ENCODE measurements at places on chromosomes 3 and 15.

DNA sequence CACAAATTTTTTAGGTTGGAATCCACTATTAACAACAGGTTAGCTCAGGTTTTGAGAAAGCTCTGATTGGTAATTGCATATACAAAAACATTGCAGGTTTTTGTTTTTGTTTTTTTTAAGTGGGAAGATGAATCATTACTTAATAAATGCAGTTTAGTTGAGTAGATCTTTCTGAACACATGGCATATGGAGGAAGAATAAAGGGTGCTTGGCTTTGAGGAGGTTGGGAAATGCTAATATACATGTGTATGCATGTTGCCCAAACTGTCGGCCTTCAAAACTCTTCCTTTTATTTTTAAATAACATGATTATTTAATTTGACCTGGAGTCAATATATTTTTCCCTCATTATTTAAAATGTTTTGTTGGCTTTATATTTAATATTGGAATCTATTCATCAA is 32.8 kb downstream of the ZBTB38 start:
- no peak for DNase-seq

DNA sequence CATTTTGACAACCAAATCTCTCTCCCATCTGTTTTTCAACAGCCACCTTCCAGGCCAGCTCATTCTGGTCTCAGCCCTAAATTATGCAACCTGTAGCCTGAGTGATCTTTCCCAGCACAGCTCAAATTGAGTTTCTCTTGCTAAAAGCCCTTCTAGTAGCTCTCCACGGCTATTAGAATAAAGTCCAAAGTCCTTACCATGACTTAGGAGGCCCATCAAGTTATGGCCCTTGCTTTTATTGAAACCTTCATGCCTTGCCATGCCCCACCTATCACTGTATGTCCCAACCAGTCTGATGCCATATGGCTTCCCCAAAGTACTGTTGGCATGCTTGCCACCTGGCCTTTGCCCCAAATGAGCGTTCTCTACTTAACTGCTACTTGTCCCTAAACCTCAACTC is 303.5 kb upstream of the GADL1 start:
- no peak for DNase-seq

DNA sequence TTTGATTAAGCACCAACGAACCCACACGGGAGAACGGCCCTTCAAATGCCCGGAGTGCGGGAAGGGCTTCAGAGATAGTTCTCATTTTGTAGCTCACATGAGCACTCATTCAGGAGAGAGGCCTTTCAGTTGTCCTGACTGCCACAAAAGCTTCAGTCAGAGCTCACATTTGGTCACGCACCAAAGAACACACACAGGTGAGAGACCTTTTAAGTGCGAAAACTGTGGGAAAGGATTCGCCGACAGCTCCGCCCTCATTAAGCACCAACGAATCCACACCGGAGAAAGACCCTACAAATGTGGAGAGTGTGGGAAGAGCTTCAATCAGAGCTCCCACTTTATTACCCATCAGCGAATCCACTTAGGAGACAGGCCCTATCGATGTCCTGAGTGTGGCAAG is 8.7 kb downstream of the ZNF774 start:
- DNase-seq: no peak

- no peak for DNase-seq
Measured at GRCh38 chr3:64329037-64329436, 103.8 kb upstream of the PRICKLE2 start.

GRCh38 chr3:44235604-44236484 is 5.8 kb upstream of the TOPAZ1 start:
- peak; percentile 88 for DNase-seq

DNA sequence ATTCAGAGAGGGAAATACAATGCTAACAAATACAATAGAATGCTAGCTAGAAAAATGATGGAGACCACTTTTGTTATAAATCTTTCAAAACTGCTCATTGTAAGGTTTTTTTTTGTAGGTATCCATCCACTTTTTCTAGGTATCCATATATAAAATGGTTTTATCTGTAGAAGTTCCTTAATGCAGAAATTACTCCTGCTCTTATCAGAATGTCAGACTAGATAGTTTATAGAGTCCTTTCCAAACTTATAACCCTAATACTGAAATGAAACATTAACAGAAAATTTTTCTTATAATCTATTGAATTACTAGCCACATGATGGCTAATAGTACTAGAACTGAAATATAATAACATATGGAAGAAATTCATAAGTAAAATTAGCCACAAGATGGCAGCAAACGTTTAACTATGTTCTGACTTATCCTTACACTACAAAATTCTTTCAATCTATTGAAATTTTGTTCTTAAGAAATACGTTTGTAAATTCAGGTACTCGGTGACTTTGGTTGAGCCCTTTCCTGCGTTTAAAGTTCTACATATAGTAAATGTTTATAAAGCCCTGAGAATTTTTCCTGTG is 58.5 kb downstream of the ECT2 start:
- DNase-seq: peak; percentile 3

DNA sequence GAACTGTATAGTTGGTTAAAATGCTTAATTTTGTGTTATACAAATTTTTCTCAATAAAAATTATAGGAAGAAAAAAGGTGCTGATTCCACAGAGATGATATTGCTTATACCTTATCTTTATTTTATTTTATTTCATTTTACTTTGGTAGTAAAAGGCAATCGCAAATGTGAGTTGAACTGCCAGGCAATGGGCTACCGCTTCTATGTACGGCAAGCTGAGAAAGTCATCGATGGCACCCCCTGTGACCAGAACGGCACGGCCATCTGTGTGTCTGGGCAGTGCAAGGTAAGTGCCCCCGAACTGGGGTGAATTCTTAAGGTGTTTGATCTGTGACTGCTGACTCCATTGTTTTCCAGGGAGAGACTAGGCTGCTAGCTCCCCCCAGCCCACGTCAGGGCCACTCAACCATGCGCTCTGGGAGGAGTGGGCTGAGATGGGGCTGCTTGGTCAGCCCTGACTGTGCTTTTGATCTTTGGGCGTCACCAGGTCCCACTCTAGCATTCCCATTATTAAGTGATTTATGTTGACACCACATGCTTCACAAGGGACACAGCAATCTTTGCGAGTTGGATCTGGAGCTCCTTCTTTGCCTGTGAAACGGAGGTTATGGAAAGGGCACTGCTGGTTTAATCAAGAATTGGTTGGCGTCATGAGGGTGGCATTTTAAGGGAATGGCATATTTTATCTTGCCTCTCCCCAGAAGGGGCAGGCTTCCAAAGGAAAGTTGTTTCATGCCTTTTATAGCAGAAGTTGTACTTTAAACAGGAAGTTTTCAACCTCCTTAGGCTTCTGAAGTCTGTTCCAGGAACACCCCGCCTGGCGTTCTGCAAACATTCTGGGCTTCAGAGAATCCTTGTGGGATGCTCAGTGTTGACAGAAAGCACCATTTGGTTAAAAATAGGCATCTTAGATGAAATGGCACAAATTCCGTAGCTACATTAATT is 296.5 kb downstream of the THSD4 start:
- DNase-seq: peak; percentile 30

- peak; percentile 22 for DNase-seq
Measured at GRCh38 chr3:32391643-32392535, at the start of gene CMTM7. Gene CMTM7, plus strand, starts transcription at chr3:32391853. Its CDS starts 54 bp downstream, at chr3:32391907.

DNA sequence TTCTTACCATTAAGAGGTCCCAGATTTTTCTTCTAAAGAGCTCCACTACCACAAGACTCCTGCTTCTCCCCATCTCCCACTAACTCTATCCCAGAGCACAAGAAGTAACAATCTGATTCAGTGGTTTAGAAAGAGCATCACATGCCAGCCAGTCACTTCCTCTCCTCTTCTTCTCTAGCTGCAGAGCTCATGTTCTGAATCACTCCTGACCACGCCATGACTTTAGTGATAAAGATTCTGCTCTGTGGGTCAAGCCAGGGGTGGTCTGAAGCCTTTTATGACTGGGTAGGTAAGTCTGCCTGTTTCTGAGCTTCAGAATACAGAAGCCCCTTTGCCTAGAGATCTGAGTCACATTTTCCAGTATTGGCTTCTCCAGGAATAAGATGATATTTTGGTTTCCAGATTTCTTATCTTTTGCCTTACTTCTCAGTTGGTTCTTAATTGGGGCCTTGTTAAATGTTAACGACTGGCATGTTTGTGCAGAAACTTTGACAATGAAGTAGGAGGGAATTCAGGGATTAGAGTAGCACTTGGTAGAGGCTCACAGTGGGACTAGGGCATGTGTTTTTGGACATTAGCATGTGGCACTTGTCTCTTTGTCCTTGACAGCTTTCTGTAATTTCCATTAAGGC is 27.6 kb upstream of the ADAMTSL3 start:
- DNase-seq: peak; percentile 33

- no peak for DNase-seq
Measured at GRCh38 chr3:9776896-9777693, 7.3 kb upstream of the CAMK1 start.

- peak; percentile 52 for DNase-seq
Measured at GRCh38 chr3:123489400-123490004, 40.6 kb upstream of the ADCY5 start.

DNA sequence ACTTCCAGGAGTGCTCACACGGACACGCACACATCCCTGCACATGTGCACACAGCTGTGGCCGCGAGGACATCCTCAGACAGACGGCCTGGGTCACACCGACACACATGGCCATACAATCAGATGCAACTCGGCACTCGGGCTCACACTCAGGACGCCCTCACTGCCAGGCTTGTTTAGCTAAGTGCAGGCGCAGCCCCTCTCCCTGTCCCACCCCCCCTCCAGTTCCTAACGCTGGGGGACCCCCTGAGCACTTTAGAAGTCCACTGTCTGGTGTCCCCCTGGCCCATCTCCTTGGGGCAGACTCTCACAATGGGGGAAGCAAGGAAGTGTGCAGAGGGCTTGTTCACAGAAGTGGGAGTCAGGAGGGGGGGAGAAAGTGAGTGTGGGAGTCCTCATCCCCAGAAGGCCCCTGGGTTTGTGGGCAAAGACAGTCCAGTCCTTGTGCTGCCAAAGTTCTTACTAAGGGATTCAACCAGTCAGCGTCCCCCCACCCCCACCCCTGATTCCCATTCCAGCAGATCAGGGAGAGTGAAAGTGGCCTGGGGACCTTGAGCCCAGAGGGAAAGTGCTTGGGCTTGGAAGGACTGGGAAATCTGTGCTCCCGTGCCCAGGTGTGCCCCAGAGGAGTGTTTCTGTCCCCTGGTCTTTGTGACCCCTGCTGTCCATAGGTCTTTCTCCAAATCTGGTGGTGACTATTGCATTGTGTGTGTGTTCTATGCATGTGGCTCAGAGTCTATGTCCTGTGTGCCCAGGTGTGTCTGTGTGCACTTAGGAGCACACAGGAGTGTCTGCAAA is 767 bp upstream of the GATA2 start:
- DNase-seq: no peak

DNA sequence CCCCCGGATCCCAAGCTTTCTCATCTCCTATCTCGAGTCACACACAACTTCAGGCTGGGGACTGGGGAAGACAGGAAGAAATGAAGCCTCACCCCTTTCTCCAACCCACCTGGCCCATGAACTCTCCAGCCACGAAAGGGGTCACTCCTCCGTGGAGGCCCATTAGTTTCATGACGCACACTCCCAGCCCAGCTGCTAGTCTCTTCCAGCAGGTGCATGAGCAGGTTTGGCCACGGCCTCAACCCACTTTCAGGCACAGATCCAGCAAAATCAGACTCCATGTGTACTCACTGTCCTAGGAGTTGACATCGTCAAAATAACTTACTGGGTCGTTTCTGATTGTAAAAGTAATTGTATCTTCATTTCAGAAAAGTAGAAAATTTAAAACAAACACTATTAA is 76.6 kb downstream of the C3orf70 start:
- no peak for DNase-seq

- DNase-seq: no peak
Measured at GRCh38 chr15:98555173-98555515, 93.2 kb upstream of the IGF1R start.

GRCh38 chr15:78405336-78405924 is 32.6 kb upstream of the IREB2 start:
- no peak for DNase-seq

DNA sequence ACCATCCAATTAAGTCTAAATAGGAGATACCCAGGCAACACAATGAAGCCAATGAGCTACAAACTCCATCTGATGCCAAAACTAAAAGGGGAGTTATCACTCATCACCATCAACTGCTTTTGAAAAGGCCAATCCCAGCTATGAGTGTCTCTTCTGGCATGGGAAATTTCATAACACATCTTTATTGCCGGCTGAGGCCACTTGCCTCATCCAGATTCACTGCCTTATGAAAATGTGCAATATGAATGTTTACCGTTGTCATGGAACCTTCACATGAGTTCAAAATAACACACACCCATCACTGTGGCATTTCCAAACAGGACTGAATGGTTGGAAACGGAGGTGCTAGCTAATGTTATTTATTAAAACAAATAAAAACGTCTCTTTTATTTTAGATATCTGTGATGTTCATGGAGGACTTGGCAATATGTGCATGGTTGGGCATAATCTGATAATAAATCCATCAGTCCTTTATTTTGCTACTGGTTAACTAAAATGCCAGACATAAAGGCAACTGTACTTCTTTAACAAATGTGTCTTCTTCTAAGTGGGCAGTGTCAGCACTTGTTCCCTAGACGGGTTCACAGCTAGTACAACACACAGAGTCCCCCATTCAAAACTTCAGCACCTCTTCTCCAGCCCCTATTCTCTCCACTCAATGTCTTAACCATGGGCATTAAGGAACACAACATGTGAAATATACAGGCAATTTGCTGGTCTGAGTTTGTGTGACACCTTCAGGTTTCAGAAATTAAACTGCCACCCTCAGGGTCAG is 143.9 kb downstream of the MAGI1 start:
- peak; percentile 41 for DNase-seq

GRCh38 chr3:79074558-79074957 is 693.2 kb downstream of the ROBO1 start:
- DNase-seq: no peak

- DNase-seq: no peak
Measured at GRCh38 chr3:40414270-40414669, 27.3 kb downstream of the ENTPD3 start.

DNA sequence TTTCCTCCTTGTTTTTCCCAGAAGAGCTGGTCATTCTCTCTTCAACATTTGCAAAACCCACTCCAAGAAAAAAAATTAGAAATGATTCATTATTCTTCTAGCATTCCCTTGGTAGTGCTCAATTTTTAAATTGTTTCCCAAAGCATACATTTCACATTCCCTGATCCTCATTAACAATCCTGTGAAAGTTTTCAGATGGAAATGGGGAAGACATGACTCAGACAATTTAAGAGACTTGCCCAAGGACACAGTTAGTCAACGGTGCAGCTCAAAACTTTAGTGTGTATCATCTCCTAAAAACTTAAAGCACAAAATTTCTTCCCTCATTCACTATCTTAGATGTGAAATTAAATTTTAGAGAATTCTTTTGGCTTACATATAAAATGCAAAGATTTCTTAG is 17.1 kb upstream of the ABI3BP start:
- DNase-seq: no peak
